Astrocyte (in vitro differentiated cells and primary cell): ENCODE measurements at places on chromosomes 2 and 18.
A peak's percentile ranks its signal among the peaks of the same experiment; 100 is the strongest.

DNA sequence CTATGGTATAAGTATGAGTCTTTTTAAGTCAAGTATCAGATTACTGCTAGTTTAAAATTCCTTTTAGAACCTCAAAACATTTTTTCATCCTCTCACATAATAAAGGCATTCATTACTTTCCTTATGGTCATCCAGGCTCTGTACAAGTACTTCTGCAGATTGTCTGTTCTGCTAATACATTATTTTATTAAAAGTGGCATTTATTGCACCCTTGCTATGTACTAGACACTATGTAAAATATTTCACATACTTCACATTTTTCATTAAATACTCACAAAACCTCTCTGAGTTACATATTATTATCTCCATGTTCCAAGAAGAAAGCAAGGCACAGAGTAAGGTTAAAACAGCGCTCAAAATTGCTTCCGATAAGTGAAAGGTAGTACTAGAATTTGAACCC, 84.1 kb downstream of the RAPH1 start:
- DNase-seq: peak; percentile 54

- no peak for DNase-seq
These were observed 61.4 kb downstream of the PRPF40A start for GRCh38 chr2:152655880-152656279.

GRCh38 chr18:22417496-22418188, at the start of gene CTAGE1:
CTAGE1 (minus strand) TSS chr18:22417915; CDS start chr18:22417811, 104 bp downstream.
- DNase-seq: peak; percentile 67

GRCh38 chr2:169240405-169240804, 121.9 kb downstream of the LRP2 start:
- no peak for DNase-seq

GRCh38 chr2:57549642-57550102, 496.9 kb upstream of the VRK2 start:
- no peak for DNase-seq

GRCh38 chr2:157480182-157480961, 36.5 kb upstream of the CYTIP start:
- no peak for DNase-seq

DNA sequence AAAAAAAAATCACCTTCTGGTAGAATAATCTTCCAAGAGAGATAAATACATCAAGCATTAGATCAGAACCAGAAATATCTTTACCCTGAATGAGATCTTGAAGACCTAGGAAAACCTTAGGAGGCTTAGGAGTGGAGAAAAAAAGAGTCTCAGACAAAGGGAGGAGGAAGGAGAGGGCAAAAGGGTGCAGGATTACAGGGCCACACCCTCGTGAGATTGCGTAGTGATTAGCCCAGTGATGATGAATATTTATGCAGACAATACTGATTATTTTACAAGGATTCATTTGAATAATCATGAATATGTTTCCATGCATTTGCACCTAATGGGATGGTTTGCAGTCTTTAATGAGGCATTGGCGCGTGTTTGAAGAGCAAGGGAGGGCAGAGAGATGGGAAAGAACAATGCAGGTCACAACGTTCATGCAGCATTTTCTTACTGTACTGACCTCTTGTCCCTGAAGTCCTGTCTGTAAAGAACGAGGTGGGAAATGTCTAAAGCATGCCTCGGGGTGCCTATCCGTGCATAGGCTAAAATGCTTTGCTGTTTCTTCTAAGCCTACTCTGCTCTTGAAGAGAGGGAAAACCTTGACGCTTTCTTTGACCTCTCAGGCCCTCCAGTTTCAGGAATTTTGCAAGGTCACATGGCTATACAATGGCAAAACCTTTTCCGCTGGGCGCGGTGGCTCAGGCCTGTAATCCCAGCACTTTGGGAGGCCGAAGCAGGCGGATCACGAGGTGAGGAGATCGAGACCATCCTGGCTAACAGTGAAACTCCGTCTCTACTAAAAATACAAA, 18.6 kb upstream of the ZNF532 start:
- DNase-seq: no peak

- no peak for DNase-seq
These were observed 338.0 kb downstream of the TNS1 start for GRCh38 chr2:217664761-217665160.

GRCh38 chr18:41864216-41864615, 90.8 kb upstream of the PIK3C3 start:
- no peak for DNase-seq

GRCh38 chr2:30886080-30886479, 78.8 kb upstream of the CAPN13 start:
- DNase-seq: no peak

- DNase-seq: no peak
These were observed 84.6 kb downstream of the FBXO15 start for GRCh38 chr18:74063023-74063422.

DNA sequence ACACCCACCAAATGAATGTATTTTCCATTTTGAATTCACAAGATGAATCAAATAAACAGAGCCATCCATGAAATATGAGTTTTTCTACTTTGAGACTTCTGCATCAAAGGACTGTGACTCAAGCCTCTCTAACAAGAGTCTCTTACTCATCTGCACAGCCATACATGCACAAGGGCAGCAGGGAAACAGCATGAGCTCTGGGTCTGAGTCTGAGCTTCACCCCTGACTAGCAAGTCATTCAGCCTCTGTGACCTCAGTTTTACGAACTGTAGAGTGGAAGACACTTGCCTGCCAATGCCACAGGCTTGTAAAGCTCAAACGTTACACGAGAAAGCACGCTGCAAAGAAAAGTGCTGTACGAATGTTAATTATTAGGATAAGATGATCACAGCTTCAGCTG, 42.9 kb downstream of the MREG start:
- DNase-seq: peak; percentile 49

DNA sequence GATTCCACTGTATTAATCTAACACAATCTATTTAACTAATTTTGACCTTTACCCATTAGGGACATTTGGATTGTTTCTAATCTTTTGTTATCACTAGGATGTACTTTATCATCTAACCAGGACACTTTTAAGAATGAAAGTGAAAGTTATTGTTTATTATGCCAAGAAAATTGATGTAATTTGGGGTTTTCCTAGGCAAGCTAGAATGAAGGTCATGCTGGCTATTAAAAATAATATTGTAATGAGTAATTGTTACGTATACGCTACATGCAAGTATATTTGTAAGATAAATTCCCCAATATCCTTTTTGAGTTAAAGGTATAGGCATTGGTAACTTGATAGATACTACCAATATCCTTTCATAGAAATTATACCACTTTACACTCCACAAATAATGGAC, 74.6 kb downstream of the COL5A2 start:
- peak; percentile 54 for DNase-seq

GRCh38 chr2:60459851-60460250, 93.6 kb downstream of the BCL11A start:
- DNase-seq: no peak

- DNase-seq: peak; percentile 87
These were observed 42.9 kb upstream of the TNFRSF11A start for GRCh38 chr18:62282188-62282629.
